IPS-NIHi11 (cell line): ENCODE measurements at places on chromosomes 7 and 10.

- no peak for DNase-seq
Observed at GRCh38 chr10:60358282-60358681, 31.4 kb downstream of the ANK3 start.

DNA sequence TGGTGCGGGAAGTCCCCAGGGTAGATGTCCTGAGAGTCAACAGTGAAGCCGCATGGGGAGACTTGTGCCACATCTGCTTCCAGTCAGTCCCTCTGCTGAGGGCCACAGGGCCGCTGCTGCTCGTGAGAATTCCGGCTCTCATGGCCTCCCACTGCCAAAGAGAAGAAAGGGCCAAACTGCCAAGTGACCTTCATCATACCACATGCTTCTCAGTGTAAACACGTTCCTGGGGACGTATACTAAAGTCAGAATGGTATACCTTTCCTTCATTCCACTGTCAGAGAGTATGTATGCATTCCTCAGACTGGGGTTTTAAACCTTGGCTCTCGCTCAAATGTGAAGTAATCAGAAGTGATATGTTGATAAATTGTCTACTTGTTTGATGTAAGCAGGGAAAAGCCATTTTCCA lies 52.8 kb upstream of the SEC61G start:
- DNase-seq = no peak

DNA sequence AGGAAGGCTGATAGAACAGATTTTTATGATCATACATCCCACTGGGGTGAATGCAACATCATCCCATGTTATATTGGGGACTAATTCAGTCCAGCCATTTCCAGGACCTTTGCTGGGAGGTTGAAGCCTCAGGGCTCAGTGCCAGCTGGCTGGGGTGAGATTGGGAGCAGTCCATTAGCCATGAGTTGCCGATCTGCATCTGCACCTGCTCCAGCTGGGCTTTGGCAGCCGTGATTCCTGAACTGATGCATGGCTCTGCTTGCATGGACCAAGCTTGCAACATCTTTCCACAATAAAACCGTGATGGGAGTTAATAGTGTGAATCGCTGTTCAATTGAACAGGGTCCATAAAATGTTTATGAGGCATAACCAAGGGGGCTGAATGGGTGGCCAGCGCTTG lies 346.9 kb downstream of the TYW1 start:
- DNase-seq = no peak

- no peak for DNase-seq
Observed at GRCh38 chr7:150685219-150686029, at the start of gene GIMAP2. Gene GIMAP2, plus strand, starts transcription at chr7:150685706. Its CDS starts 1,354 bp downstream, at chr7:150687060.

- peak; percentile 17 for DNase-seq
Observed at GRCh38 chr7:74051193-74051592, 23.2 kb downstream of the ELN start.

- DNase-seq = no peak
Observed at GRCh38 chr7:22361795-22362194, 4.8 kb upstream of the RAPGEF5 start.

GRCh38 chr10:110502851-110503301 lies 5.2 kb downstream of the DUSP5 start:
- DNase-seq = no peak

DNA sequence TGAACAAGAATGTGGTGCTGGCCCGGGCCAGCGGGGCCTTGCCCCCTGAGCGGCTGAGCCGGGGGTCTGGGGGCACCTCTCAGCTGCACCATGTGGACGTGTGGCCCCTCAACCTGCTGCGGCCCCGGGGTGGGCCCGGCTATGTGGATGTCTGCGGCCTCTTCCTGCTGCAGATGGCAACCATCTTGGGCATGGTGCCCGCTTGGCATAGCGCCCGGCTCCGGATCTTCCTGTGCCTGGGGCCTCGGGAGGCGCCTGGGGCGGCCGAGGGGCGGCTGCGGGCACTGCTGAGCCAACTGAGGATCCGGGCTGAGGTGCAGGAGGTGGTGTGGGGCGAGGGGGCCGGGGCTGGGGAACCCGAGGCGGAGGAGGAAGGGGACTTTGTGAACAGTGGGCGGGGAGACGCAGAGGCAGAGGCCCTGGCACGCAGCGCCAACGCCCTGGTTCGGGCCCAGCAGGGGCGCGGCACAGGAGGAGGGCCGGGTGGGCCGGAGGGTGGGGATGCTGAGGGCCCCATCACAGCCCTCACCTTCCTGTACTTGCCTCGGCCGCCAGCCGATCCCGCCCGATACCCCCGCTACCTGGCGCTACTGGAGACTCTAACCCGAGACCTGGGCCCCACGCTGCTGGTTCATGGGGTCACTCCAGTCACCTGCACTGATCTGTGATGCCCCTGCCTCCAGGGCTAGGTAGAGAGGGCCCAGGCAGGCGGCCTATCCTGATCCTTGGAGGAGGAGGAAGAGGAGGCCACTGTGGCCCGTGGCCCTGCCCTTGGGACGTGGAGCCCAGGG lies 1.1 kb upstream of the TRIP6 start:
- DNase-seq = no peak

GRCh38 chr7:100567751-100568175 lies 5.9 kb downstream of the SAP25 start:
- DNase-seq = no peak

GRCh38 chr7:81393018-81393417 lies 376.8 kb downstream of the HGF start:
- DNase-seq = no peak

- DNase-seq = no peak
Observed at GRCh38 chr7:137601642-137602041, 245.1 kb downstream of the DGKI start.
